NCI-H748 treated with DMSO at 0.1 percent for 48 hours (cell line): ENCODE measurements at places on chromosomes 12 and 14.

DNA sequence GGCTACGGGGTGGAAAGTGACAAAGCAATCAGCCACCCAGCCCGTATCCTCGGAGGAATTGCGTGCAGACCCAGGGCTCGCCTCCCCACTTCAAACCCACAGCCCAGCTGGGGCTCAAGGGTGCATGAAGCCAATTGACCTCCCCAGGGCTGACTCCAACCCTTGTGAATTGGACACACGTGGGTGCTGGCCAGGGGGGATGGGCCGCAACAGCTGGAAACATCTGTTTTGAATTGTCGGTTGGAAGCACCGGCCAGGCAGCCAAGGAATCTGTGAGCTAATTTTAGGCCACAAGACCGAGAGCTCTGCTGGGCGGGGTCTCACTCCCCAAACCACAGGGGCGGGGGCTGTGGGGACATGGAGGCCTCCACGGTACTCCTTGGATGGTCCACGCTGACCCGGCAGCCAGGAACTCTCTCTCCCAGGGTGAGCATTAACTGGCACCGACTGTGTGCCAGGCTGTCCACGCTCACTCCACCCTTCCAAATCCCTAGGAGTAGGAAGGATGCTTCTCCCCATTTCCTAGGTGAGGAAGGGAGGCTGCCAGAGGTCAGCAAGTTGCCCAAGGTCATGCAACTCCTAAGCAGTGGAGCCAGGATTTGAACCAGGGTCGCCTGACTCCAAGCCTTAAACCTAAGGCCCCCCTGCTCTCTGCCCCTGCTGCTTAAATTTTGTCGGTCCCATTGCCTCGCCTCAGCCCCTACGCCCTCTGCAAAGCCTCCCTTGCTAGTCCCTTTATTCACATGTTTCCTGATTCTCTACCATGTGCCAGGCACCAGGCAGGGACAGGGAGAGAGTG lies 11.9 kb upstream of the TMEM119 start:
- no peak for DNase-seq

DNA sequence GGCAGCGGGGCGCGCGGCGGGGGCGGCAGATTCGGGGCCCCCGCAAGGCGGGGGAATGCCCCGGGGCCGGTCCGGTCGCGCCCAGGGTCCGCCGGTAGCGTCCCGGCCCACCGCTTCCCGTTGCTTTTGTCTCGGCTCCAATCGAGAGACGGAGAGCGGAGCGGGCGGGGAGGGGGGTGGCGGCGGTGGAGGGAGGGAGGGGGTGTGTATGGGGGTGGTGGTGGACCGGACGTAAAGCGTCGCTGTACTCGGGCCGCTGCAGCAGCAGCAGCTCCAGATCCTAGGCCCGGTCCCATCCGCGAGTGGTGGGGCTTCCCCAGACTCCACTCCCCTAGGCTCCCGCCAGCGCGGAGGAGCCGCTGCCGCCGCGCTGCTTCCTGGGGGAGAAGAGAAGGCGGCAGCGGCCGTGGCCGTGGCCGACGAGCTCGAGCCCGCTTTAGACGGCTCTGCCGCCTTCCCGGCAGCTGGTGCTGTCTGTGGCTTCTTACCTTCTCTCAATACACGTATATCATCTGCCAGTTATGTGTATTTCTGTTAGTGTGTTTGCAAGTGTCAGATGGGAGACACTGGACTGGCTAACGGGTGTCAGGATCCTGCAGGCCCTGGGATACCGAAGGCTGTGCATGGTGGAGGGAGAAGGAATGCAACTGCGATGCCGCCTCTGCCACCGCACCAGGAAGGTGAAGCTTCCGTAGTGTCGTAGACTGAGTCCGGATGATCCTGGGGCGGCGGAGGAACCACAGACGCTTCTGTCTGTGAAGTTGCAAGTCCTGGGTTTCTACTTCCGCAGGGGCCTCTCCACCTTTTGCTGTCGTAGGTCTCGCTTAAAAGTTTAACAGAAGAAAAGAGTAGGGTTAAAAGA lies 508 bp downstream of the CNOT2 start:
- DNase-seq = peak; percentile 53

DNA sequence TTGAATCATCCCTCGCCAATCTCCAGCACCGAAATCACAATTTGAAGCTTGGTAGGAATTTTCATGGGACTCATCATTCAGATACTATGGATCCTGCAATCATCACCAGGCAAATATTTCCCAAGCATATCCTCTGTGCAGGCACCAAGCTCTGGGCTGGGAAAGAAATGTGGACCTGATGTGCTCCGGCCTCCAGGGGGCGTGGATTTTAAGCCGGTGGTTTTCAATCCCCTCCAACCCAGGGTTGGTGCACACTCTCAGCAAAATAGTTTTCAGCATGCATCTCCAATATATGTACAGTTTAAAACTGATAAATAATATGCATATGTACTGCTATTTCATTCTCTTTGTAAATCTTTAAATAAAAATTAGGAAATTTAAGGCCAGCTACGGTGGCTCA lies 98.9 kb downstream of the RBM19 start:
- DNase-seq = no peak

DNA sequence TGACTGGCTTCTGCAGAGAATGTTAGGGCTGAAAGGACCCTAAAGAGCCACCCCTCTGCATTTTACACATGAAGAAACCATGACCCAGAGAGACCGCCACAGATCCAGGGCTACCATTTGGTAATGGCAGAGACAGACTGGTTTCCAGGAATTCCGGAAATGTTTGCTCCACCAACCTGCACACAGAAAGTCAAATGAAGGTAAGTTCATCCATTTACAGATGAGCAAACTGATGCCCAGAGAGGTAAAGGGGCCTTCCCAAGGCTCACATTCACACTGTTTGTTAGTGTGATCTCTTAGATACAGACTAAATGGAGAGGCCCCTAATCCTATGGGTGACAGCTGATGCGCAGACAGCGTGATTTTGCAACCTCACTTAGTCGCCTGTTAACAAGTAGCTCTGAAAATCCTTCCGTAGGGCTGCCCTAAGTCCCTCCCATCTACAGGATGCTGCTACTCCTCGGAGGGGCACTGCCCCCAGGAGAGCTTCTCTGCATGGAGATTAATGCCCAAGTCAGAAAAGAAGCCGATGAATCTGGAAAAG lies 33.8 kb downstream of the ZFP36L1 start:
- no peak for DNase-seq

GRCh38 chr12:121391619-121392324 lies 8.1 kb upstream of the RNF34 start:
- DNase-seq = no peak

GRCh38 chr12:105226219-105226618 lies 9.8 kb downstream of the APPL2 start:
- DNase-seq = no peak

- DNase-seq = no peak
Observed at GRCh38 chr14:67541448-67542387, 8.6 kb downstream of the PLEKHH1 start.

DNA sequence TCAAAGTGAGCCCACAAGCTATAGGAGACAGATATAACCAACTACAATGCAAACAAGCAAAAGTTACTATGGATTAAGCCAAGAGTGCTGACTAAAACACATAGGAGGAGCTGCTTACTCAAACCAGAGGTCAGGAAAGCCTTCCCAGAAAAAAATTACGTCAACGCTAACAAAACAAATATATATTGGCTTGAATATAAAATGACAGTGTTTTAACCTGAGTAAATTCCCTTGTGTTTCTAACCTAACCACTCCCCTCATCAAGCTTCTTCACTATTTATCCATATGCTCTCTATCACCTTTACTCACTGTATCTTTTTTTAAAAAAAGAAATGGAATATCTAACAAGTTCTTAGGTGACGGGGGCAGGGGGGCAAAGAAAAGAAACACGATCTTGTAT lies 115.9 kb downstream of the MED13L start:
- DNase-seq = no peak

DNA sequence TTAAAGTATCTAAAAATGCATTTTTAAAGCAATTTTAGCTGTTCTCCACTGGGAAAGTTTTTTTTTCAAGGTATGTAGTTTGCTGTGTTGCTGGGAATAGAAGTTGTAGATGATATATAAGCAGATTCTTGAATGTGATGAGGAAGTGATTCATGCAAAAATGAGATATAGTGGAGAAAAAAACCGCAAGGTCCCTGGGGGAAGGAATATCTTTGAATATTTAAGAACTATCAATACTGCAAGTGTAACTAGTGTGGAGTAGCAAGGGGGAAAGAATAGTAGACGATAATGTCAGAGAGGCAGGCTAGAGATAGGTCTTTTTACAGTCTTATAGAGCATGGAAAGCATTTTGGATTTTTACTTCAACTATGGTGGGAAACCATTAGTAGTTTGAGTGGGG lies 42.5 kb downstream of the PTCSC3 start:
- no peak for DNase-seq

- no peak for DNase-seq
Observed at GRCh38 chr12:16726879-16727278, 120.9 kb upstream of the LMO3 start.

- no peak for DNase-seq
Observed at GRCh38 chr14:89406941-89407340, 10.1 kb downstream of the FOXN3 start.

- no peak for DNase-seq
Observed at GRCh38 chr12:124301084-124301654, 6.3 kb downstream of the RFLNA start.

DNA sequence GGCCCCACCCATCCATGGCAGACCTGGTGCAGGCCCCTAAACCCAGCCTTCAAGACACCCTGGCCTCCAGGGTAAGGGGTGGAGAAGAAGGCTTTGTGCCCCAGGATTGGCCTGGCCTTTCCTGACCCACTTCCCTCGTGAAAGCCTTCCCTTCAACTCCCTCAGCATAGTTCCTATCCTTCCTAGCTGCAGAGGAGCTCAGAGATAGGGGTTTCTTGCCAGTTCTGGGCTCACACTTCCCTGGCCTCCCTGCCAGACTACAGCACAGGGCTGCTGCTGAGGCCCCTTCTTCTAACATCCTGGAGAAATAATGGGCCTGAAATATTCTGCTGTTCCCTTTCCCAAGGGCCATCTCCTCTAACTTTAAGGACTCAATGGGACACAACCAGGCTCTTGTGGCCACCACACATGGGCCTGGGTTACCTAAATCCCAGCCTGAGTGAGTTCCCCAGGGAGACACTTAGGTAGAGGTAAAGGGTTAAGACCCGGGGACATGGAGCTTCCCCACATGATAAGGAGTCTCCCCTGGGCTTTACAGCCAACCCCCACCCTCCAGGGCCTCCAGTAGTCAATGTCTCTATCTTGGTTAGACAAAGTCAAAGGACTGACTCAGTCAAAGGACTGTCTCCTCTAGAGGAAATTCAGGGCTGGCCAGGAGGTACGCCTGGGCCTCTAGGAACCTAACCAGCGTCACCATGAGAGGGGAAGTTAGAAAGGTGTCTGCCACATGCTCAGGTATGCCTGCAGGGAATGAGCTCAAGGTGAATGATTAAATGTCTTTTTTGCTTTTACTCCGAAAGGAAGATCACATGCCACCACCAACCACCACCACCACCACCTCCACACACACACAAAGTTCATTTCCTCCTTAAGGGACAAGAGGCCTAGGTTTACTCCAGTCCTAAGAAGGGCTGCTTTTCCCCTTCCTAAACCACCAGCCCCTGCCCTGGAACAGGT lies 7.1 kb downstream of the ZFP36L1 start:
- no peak for DNase-seq

GRCh38 chr14:103899833-103900232 lies 28.4 kb upstream of the TDRD9 start:
- DNase-seq = no peak

GRCh38 chr12:57315681-57316080 lies 64.7 kb upstream of the STAC3 start:
- DNase-seq = no peak

DNA sequence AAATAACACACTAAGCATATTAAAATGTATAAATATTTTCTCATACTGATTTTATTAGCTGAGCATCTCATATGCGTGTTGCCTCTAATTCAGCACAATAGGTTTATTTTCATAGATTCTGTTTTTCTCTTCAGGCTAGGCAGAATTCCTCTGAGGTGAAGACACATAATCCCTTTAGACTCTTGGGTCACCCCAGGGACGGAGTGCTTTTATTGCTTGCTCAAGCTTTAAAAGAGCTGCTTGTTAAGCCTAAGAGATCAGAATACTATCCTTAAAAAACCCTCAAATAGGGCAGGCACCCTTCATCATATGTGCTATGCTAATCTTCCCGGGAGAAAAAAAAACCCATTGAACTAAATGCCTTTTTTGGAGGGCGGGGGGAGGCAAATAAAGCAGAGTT lies 390.1 kb downstream of the KCNH5 start:
- no peak for DNase-seq

DNA sequence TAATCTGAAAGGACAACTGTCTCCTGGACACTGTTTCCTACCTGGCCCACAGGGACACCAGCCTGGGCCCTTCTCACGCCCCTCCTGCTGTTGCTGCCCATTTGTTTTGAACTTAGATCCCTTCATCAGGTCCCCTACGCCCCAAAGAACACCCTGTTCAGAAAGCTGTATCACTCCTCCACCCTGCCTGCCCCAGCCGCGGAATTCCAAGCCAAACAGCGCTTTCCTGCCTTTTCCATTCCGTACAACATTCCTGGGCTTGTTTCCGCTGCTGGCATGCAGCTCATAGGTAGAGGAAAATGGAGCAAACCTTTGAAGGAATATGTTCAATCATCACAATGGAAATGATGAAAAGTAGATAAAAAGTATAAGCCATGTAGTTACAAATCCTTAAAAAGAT lies 12.8 kb upstream of the GSG1 start:
- no peak for DNase-seq

- DNase-seq = no peak
Observed at GRCh38 chr12:6936636-6937480, 6.8 kb upstream of the RNU7-1 start.

DNA sequence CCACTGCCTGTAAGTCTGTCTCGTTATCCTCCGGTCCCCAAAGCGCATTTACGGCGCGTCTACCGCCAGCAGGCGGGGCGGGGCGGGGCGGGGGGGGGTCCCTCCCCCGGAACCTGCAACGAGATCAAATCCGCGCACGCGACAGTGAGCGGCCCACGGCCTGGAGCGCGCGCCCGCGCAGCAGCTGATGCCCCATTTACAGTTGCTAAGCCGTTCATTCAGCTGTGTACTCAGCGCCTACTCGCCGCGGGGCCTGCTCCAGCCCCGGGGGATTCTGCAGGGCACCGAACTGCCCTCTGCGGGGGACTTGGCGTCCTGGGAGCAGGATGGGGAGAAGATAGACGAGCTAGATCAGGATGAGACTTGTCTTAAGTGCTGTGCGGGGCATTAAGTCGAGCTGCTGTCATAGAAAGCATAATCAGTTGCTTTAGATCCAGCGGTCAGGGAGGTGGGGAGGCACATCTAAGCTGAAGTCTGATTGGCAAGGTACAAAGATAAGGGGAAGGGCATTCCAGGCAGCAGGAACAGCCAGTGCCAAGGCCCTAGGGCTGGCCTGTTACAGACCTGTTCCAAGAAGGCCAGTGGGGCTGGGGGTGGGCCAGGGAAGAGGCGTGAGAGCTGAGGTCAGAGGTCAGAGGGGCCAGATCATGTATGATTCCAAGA lies 1.4 kb upstream of the CCDC85C start:
- DNase-seq = peak; percentile 70

GRCh38 chr12:13606290-13606689 lies 375.1 kb downstream of the GRIN2B start:
- peak; percentile 20 for DNase-seq

DNA sequence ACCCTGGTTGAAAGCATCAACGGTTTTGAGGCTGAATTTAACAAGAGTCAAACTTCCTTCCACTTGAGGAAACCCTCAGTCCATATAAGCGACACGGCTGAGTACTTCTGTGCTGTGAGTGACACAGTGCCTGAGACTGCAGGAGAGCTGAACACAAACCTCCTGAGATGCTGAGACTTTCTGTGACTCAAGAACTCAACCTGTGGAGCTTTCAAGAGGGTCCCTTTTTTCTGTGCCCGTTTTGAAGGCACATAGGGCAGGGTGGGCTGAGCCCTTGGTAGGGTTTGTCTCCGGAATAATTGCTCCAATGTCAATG lies 305.3 kb upstream of the OR4E1 start:
- no peak for DNase-seq

- no peak for DNase-seq
Observed at GRCh38 chr12:79818856-79819255, 116.0 kb downstream of the PPP1R12A start.
